Effector memory CD4-positive, alpha-beta T cell (primary cell): ENCODE measurements at places on chromosomes 2 and 18.

DNA sequence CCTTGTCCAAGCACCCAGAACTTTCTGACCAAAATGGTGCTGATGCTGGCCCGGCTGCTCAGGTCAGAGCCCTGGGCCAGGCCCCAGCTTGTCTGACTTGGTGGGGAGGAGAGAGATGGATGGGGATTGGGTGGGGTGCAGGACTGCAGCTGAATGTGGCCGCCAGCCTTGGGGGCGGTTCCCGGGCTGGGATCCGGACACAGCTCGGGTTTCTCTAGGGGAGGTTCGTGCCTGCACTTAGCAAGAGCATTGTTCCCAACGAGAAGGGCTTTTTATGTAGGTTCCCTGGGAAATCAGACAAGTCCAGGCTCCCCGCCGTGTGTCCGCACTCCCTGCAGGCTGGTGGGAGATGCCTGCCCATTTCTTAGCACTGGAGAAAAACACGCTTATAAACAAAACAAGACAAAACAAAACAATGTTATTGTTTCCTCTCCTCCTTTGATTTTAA is 50.5 kb upstream of the HS6ST1 start:
- DNase-seq: no peak

DNA sequence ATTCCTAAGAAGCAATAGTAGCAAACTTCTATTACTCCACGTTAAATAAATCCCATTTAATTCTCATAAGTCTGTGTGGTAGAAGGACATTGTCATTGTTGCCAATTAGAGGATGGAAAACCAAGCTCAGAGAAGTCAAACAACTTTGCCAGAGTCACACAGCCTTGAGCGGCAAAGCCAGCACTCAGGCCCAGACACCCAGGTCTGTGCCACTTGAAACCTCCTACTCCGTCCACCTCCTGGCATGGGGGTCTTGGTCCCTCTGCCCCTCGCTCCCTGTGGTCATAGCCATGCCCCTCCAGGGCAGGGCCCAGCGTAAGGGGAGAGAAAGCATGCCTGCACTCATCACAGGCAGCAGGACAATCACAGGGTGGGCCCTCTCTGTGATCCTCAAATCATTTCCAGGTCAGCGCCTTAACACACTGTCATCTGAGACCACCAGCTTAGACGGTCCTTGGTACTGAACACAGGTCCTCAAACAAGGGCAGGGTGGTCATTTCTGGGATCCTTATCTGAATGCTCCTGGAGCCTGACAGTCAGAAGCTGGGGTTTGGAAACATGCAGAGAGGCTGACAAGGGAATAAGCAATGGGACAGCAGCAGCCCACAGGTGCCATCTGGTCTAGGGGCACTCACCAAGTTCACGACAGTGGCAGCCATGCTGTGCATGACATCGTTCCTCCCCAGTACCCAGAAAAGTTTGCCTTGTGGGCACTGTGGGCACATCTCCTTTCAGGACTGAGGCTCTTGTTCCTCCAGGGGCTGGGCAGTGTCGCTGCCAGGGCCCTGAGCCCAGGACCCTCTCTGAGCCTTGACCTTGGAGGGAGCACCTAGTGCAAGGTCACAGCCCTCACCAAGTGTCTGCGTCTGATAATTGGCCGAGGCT is 38.2 kb downstream of the FAM178B start:
- DNase-seq: no peak

GRCh38 chr2:237459741-237460174 is 27.3 kb upstream of the MLPH start:
- no peak for DNase-seq

DNA sequence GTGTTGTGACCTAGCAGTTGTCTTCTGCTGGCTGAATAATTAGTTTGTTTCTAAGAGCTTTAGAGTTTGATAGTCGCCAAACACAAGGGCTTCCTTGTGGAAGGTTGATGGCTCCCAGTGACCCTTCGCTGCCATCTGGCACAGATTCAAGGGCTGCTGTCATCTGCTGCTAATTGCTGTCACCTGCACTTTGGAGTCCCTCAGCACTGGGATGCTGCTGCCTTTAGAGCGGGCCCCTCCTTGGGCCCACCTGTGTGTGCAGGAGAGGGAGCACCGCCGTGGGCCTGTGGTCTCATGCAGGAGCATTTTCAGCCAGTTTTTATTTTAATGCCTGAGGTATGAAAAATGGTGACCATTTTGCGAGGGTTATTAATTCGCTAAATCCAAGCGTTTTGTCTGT is 154.0 kb upstream of the NFATC1 start:
- no peak for DNase-seq

- no peak for DNase-seq
These were observed 438.7 kb upstream of the SALL3 start for GRCh38 chr18:78540636-78541529.

- no peak for DNase-seq
These were observed 5.5 kb upstream of the SMARCAL1 start for GRCh38 chr2:216406826-216407225.

- DNase-seq: peak; percentile 19
These were observed 1.1 kb downstream of the MEMO1 start for GRCh38 chr2:32009516-32010256.

- no peak for DNase-seq
These were observed 71.1 kb downstream of the TMEM163 start for GRCh38 chr2:134647607-134648256.

- DNase-seq: no peak
These were observed 119.5 kb upstream of the LMAN1 start for GRCh38 chr18:59478591-59478990.

DNA sequence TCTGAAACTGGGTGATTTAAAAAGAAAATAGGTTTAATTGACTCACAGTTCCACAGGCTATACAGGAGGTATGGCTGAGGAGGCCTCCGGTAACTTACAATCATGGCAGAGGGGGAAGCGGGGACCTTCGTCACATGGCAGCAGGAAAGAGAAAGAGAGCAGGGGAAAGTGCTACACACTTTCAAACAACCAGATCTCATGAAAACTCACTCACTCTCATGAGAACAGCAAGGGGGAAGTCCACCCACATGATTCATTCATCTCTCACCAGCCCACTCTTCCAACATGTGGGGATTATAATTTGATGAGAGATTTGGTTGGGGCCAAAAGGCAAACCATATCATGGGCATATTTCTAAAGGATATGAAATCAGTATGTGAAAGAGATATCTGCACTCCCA is 12.0 kb upstream of the ARHGAP15 start:
- DNase-seq: no peak

- no peak for DNase-seq
These were observed 476.4 kb upstream of the CHST9 start for GRCh38 chr18:27661320-27662018.

- DNase-seq: no peak
These were observed 3.0 kb upstream of the IL1RN start for GRCh38 chr2:113124181-113124961.

GRCh38 chr18:75041586-75041985 is 167.4 kb downstream of the PTGR3 start:
- no peak for DNase-seq

DNA sequence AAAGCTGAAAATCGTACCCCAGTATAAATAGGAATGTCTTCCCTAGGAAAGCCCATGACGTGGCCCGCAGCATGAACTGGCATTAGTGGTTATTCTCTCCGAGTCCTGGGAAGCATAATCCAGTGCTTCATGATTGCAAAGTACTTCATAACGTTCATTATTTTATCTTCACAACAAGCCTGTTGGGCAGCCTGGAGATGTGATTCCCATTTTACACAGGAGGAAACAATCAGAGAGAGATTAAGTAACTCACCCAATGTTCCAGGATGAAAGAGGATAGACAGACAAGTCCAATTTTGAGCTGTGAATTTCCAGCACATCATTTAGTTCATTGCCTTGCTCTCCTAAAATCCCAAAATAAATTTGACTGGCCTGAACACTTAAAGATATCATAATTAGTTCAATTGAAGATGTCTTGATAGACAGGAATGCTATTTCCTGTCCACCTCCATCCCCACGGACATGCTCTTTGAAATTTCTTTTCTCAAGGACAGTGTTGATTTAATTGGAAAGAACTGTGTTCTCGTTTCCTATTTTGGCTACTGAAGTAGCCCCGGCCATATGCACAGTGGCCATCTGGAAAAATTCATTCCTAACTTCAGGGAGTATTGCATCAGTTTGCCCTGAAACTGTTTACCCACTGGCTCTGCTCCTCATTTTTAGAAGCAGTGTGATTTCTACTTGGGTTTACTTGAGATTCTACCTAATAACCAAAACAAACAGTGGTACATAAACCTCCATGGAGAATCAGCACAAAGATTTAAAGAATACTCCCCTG is 93.9 kb downstream of the VWC2L start:
- no peak for DNase-seq

DNA sequence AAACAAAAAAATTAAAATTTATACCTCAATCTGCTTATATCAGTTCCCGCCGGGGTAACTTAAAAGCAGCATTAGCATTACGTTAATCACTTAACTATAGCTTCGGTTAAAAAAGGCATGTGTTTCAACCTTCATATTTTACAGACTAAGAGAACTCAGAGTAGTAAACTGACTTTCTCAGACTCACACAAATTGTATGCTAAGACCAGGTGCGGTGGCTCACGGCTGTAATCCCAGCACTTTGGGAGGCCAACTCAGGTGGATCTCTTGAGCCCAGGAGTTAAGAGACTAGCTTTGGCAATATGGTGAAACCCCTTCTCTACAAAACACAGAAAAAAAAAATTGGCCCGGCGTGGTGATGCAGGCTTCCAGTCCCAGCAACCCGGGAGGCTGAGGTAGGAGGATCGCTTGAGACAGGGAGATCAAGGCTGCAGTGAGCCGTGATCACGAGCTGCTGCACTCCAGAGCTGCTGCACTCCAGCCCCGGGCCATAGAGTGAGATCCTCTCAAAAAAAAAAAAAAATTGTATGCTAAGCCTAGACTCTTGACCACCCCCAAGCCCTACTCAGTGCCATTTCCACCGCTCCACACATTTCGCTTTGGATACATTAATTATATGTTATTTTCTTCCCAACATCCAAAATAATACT is 2.4 kb downstream of the HNRNPLL start:
- DNase-seq: no peak
